ENCODE measurements at places on chromosomes 11 and 22. TPM values are rescaled to one million over a fixed set of nuclear protein-coding genes. Genes with fewer than 3 reads are reported as not detected.

DNA sequence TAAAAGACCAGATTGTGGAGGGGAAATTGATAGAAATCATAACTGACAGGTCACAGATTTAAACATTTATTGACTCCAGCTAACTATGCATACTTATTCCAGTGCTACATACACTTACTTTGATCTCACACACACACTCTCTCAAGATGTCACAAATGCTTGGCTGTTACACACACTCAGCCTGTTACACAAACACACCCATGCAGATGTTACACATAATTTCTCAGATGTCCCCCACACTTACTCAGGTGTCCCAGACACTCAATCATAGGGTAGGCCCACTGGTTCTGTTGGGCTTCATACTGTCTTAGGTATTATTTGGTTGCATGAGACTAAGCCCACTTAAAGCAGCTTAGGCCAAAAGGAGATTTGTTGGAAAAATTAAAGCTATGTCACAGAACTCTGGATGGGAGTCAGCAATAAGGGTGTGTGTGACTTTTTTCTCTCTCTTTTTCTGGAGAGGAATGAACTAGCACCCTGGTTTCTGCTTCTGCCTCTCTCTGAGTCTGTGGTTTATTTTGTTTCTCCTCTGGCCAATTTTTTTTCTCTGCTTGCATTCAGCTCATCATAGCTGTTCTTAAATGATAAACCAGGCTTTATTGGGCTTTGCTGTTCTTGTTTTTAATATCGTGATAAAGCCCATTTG, 179.4 kb downstream of the INSC start:
- no peak for ATAC-seq

CCDC116 gene
- total RNA-seq: not detected

DNA sequence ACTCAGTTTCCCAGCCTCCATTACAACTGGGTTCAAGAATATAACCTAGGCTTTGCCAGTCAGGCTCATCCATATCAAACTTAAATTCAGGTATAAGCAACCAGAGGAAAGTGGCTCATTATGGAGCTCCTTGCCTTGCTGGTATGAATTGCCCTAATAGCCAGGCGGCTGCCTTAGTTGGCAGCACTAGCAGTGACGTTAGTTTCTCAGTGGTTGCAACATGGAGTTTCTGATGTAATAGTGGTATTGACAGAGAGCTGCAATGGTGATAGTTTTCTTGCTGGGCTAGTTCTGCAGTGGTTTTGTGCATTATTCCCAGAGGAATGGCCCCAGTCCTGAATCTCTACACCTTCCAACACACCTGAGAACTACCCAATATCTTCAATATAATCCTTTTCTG, 3.8 kb upstream of the TMEM123 start:
- peak; percentile 42 for ATAC-seq

CNGA4 gene
- 0.08 TPM for total RNA-seq

OR52A1 gene
- total RNA-seq: not detected

DNA sequence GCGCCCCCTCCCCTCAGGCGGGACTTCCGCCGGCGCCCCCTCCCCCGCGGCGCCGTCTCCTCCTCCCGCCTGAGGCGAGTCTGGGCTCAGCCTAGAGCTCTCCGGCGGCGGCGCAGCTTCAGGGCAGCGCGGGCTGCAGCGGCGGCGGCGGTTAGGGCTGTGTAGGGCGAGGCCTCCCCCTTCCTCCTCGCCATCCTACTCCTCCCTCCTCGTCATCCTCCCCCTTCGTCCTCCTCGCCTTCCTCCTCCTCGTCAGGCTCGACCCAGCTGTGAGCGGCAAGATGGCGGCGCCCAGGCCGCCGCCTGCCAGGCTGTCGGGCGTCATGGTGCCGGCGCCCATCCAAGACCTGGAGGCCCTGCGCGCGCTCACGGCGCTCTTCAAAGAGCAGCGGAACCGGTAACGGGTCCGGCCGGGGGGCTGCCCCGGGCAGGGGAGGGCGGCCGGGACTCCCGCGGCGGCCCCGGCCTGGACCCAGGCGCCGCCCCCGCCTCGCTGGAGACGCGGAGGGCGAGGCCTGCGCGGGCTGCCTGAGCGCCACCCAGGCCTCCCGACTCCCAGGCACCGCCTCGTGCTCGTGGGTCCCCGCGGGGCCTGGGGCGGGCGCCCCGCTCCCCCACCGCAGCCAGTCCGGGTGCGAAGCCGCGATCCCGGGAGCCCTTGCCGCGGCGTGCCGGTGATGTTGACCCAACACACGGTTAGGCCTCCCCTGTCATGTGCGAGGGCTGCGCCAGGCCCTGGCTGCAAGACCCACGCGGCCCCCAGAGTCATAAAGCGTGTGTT, at the start of gene ATXN10:
ATXN10 (plus strand) TSS at position 52 of the 781 bp plus-strand sequence; CDS start at position 282, 230 bp downstream.
- ATAC-seq: peak; percentile 87

GRCh38 chr11:87030458-87031054, 7.2 kb upstream of the TMEM135 start:
- ATAC-seq: no peak

DNA sequence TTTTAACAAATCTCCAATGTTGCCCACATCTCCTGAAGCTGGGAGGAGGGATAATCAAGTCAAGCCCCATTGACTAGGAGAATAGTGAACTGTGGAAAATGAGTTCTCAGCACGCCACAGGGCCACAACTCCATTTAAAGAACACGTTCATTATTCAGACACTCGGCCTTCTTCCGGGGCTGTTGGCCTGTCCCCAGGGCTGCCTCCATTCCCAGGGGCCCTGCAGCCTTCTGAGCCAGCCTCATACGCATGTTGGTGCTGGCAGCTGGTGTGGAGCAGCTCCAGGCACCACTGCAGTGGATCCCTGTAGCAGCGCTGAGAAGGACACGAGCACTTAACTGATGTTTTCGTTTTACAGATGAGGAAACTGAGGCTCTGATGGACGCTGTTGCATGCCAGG, 87.5 kb upstream of the RCN1 start:
- ATAC-seq: no peak

- peak; percentile 27 for ATAC-seq
Measured at GRCh38 chr22:20494978-20495860, at the start of gene KLHL22. Gene KLHL22, minus strand, starts transcription at chr22:20495795. Its CDS starts 6,584 bp downstream, at chr22:20489211.

DNA sequence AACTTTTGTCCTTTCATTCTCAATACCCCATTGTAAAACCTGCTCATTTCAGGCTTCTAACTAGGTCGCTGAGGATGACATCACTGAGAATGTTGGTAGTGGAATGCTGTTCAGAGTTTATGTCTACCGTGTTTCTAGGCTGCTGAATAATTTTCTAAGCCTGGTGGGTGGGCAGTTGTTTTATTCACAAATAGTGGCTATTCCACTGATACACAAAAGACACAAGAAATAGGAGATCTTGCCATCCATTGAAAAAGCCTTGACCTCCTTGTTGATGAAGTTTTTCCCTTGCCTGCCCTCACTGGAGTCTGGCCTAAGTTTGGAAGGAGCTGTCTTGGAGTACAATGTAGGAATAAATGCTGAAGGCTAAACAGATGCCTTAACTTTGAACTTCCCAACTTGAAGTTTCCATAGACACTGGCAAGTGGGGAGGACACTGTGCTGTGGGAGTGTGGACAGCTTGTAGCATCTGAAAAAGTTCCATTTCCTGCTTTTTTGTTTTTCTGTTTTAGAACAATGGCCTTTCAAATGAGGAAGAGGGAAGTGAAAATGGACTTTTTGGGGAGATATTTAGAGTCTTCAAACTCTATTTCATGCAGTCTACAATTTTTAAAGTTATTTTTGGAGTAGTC, 59.2 kb downstream of the TRIM44 start:
- no peak for ATAC-seq

- no peak for ATAC-seq
Measured at GRCh38 chr11:117826190-117826570, 1.6 kb upstream of the FXYD2 start.

GRCh38 chr11:30364837-30365482, 42.1 kb downstream of the ARL14EP start:
- ATAC-seq: no peak
